ENCODE measurements at places on chromosomes 12 and 14.
A peak's percentile ranks its signal among the peaks of the same experiment; 100 is the strongest.

- DNase-seq = no peak
Observed at GRCh38 chr12:69329669-69330428, 18.3 kb upstream of the LYZ start.

DNA sequence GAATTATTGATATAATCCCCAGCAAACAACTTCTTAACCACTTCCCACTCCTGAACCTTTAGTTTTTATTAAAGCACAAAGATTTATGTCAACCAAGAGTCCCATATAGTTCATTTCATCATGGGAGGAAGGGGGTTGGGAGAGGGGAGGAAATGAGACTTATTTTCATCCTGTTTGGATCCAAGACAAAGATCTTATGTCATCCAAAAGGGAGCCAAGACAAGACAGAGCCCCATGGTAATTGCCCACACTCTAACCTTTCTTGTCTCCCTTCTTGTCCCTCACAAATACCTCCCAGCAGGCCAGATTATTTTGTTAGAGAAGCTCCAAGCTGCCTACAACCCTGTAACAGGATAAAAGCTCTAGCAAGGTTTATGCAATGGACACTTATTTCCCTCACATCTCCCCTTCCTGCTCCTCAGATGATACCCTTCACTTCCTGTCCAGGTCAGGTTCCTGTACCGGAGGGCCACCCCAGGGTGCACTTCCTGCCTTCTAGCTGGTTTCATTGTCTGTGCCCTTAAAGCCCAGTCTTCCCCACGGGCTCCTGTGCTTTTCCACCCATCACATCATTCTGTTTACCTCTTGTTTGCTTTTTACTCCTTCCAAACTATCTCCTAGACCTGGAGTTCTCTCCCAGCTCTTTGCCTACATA is 123.7 kb upstream of the MDM1 start:
- DNase-seq = no peak

- DNase-seq = peak; percentile 9
Observed at GRCh38 chr12:81610955-81611889, 147.9 kb downstream of the PPFIA2 start.

- no peak for DNase-seq
Observed at GRCh38 chr14:99728231-99728920, 44.3 kb downstream of the CYP46A1 start.

GRCh38 chr12:120656008-120656407 is 15.6 kb downstream of the CABP1 start:
- DNase-seq = no peak

DNA sequence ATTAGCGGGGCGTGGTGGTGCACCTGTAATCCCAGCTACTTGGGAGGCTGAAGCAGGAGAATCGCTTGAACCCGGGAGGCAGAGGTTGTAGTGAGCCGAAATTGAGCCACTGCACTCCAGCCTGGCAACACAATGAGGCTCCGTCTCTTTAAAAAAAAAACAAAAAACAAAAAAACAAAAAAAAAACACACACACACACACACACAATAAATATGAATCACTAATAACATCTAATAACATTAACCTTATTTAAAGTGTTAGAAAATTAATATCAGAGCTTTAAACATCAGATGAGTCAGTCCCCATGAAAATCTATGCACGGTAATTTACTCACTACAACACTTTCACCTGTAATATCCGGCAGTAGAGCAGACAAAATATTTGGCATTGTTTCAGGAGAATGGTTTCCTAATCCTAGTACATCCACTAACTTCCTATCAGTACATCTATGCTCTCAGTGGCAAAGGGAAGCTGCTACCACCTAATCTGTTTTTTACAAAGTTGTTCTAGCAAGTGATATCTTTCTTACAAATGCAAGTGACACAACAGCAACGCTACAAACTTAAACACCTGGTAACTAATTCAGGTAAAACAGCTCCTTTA is 36.2 kb downstream of the MED13L start:
- DNase-seq = no peak

DNA sequence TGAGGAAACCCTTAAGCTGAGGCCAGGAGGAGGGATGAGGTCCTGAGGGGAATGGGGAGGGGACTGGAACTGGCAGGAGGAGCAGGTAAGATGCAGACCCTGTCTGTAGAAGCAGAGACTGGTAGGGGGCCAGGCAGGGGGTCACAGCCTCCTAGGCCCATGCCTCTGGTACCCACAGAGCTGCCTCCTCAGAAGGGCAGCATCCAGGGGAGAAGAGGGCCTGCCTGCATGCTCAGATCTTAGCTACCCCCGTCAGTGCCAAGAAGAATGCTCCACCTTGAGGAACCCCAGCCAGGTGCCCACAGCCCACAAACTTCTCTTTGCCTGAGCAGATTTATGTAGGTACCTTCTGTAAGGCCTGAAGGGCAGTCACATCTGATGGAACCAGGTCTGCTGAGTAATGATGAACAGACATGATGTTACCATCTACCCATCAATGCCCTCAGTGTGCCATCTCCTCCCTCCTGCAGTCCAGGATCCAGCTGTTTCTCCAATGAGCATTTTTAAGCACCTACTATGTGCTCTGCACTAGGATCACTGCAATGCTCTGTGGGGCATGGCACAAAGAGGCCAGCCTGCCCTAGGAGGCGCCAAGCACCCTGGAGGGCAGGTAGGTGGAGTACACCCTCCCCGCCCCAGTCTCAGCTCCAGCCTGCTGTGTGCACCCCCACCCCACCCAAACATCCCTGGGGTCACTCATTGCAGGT is 24.8 kb upstream of the ZFP36L1 start:
- DNase-seq = no peak

DNA sequence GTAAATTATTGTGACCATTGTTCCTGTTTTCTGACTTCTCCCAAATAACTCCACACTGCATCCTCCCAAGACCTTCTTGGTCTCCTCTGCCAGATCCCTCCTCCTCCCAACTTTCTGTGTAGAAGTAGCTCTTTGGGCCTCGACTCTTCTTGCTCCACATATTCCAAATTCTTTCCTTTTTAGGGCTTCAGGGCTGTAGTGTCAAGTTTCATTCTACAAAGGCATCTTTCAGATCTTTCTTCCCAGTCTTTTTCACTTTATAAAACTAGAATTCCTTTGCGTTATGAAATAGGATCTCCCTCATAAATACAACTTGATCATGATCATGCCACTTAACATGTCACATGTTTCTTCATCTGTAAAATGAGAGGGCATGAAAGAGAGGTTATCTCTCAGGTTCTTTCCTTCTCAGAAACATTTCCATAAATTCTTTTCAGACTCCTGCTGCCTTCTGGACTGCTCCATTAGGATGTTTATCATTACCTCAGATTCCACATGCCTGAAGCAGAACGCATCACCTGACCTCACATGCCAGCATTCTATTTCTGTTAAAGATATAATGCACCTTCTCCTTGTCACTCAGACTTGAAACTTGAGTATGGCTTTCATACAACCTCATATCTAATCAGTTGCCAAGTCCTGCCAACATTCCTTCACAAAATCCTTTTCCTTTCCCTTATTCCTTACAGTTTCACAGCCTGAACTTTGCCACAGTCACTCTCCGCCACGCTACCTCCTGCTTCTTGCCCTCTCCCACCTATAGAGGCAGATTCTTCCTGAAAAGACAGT is 8.5 kb downstream of the SLC38A1 start:
- DNase-seq = no peak

DNA sequence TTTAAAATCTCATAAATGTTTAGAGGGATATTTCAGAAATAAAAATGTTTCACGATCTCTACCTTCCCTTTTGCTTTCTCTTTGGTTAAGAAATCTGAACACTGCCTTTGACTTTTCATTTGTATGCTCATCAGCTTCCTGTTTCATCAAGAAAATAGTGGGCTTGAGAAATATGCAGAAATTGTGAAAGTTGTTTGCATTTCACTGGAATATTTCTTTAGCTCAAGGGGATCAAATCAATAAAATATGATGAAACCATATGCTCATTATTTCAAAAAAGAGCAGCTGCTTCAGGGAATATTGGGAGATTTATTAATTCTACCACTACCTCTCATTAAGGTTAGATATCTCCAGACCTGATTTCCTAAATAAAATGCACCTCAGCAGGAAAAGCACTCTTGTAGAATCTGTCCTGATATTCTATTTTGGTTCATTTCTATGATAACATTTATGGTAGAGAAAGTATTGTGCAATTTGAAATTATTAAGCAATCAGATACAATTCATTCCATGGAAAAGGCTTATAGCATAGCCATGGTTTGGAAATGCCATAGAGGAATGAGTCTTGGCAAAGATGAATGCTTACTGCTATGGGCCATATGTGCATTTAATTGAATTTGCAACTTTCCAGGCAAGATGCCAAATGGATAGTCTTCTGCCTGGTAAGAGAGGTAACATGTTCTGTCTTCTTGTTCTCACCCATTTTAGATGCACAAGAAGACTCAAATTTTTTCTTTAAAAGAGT is 212.6 kb upstream of the SLC16A7 start:
- DNase-seq = no peak

- DNase-seq = peak; percentile 35
Observed at GRCh38 chr14:66359500-66359899, 126.7 kb upstream of the CCDC196 start.

DNA sequence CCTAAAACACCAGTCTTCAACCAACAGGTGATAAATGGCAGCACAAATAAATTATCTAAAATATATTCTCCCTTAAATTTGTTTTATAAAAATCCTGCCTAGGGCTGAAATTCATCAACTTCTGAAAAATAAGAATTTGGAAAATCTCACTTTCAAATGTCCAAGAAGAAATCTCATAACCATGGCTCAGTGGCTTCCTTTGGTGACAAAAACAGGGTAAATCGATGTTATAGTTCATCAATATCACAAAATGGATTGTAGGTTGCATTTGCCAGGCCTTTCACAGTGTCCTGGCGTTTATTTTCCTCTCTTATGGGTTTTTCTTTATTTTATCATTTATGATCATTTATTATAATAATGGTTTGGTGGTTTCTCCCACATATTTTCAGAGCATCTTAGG is 103.0 kb downstream of the PTGER2 start:
- DNase-seq = no peak

DNA sequence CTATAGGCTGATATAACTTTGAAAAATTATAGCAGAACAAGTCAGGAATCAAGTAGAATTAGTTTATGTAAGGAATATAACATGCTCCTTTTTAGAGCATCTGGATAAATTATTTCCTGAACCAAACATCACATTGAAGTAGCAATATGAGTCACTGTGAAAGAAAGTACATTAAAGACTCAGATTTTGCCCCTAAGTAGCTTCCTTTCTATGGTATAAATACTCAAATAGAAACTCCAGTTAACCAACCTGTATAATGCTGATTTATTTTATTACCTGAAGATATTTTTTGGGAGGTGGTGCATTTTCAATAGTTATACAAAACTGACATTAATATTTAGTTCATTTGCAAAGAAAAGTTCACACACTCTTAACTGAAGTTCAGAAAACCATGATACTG is 312.1 kb downstream of the ITPR2 start:
- DNase-seq = no peak

- DNase-seq = no peak
Observed at GRCh38 chr14:102236026-102236425, 68.9 kb downstream of the MOK start.

- DNase-seq = no peak
Observed at GRCh38 chr12:50215033-50215432, 47.9 kb upstream of the CERS5 start.

GRCh38 chr12:52277486-52278245 is 3.2 kb downstream of the KRT86 start:
- DNase-seq = no peak

- DNase-seq = no peak
Observed at GRCh38 chr14:76868454-76869170, 42.4 kb downstream of the LRRC74A start.

DNA sequence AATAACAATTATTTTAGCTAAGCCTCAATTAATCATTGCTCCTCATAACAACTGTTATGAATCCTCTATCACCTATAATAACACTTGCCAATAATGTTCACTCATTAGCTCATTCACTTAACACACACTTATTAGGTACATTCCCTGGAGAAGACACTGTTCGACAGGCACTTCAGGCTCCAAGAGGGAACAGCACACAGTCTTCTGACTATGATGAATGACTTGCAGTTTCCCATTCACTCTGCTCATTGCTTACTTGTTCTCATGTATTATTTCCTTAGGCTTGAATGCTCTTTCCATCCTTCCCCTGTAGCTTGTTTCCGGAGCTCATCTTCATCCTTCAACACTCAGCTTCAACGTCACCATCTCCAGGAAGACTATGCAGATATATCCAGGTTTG is 437.3 kb downstream of the TMEM132D start:
- no peak for DNase-seq

GRCh38 chr12:54475537-54475936 is 2.1 kb upstream of the GTSF1 start:
- no peak for DNase-seq

- DNase-seq = no peak
Observed at GRCh38 chr14:101090976-101091375, 187.5 kb upstream of the RTL1 start.
